ENCODE measurements at places on chromosomes 12 and 14.

GRCh38 chr14:36028218-36028617 is 148.3 kb downstream of the PTCSC3 start:
- DNase-seq: no peak

DNA sequence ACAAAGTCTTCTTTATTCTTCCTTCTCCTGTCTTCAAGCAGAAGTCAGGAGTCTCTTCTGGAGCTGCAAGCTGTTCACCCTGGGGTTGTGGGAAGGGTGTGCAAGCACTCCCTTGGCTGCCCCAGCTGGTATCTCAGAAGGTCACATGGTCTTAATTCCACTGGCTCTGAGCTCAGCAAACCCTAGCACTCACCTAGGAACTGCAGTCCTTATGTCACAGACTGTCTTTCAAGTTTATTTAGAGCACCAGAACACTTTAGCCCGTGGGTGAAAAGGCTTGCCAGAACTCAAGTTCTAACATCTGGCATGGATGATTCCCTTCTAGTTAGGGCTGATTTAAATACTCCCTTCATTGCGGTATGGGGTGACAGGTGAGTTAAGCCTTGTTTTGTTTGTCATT is 379.0 kb downstream of the CCER1 start:
- DNase-seq: no peak

- no peak for DNase-seq
Observed at GRCh38 chr12:107318556-107318805, 225.1 kb upstream of the CRY1 start.

DNA sequence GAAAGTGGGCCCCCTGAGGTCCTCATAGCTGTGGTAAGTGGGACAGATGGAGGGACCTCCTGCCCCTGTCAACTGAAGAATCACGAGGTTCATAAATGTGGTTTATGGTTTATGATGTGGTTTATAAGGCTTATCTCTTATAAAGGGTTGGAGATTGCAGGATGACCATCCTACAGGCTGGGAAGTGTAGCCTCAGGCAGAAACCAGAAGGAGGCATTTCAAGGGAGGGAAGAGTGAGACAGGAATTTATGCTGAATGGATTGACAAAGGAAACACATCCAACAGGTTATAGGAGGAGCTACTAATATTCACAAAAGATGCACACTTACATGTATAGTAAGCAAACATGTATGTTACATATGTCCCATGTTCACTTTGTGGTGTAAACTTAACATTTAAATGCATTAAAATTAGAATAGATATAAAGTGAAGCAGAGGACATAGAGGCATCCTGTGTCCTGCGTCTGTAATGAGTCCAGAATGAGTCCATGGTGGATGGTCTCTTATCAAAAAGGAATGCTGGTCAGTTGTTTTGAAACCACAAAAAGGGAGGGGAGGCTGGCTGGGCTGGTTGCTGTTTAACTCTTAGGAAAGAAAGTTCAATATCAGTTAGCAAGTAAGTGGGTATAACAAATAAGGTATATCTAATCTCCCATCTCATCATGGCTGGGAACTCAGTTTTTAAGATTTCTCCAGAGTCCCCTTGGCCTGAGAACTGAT is 149.0 kb upstream of the RMST start:
- no peak for DNase-seq

DNA sequence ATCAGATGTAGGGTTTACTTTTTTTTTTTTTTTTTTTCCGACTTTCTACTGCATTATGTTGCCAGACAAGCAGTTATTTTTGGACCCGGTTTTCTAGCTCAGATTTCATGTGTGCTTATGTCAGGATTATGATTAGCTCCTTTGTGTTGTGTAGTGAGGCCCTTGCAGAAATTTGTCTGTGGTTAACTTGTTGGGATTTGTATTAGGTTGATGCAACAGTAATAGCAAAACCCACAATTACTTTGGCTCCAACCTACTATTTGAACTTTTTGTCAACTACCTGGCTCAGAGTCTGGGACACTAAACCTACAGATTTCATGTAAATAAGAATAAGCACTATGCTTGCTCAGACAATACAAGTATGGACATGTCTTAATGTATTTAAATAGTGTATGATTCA is 44.1 kb upstream of the KCNJ8 start:
- no peak for DNase-seq

DNA sequence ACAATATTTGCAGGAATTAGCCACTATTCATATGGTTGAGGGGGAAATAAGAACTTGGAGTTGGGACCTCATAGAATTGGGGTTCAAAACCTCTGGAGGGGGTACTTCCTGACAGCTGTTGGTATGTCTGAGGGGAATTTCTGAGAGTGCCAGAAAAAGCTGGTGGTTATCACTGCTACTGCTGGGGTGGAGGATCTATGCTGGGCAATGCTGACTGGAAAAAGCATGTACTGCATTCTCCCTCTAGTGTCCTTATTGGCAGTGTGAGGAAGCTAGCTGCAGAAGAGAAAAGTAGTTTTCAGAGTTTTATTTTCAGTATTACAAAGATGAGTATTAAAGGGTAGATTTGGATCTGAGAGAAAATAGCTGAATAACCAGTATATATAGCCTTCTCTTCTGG is 88.8 kb downstream of the FUT8 start:
- DNase-seq: no peak

DNA sequence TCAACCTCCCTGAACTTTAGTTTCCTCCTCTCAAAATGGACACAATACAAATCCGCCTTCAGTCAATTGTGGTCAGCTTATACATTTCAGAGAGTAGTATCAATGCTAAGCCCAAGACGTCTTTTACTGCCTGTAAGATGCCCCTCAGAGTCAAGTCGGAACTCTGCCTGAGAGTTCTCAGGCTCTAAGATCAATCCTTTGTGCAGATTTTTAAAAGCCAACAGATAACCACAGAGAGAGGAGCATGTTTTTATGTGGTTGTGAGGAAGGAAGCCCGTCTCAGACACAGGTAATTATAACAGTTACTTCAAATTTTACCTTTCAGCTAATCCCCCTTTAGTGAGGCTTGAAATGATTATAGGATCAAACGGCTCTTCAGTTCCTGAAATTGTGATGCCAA is 91.6 kb downstream of the HELB start:
- no peak for DNase-seq

DNA sequence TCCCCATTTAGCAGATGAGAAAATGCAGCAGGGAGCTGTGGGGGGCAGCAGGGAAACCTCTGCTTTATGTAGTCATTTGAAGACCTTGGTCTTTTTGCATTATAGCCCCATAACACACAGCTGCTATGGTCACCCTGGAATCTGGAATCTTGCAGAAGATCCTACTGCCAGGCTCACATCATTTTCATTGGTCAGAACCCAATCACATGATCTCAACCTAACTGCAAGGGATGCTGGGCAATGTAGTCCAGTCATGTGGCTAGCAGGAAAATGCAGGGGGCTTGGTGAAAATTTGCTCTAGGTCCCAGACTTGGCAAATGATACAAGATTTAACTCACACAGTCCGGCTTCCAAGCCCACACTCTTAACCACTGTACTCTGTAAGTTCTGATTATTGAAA is 1028.7 kb downstream of the AACS start:
- no peak for DNase-seq

DNA sequence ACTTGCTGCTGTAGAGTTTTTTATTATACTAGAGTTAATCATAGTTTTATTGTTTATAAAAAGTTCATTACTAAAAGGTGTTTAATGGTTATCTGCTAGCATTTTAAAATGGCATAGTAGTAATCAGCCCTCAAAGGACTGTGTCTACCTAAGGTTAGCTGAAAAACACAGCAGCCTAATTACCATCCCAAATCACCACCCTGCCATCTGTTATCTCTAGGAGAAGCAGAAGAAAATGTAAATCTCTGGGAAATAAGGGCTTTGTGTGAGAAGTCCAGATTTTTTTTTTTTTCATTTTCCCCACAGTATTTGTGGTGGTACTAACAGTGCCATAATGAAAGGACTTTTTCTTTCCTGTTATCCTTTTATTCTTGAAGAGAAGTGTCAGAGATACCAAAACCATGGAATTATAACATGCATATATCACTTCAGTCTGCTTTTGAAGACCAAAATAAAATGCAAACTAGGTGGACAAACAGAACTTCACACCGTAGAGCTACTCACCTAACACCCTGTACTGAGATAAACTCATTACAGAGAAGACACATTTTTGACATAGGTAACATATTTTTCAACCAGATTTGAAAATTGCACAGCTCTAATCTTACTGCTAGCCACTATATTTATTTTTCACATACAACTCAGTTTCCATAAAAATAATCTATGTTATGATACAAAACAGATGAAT is 876.2 kb downstream of the C12orf50 start:
- no peak for DNase-seq

GRCh38 chr12:121388421-121388981 is 11.4 kb upstream of the RNF34 start:
- no peak for DNase-seq

- DNase-seq: no peak
Observed at GRCh38 chr14:87059060-87059839, 933.7 kb downstream of the GALC start.

GRCh38 chr12:795305-795704 is 42.9 kb downstream of the WNK1 start:
- no peak for DNase-seq

DNA sequence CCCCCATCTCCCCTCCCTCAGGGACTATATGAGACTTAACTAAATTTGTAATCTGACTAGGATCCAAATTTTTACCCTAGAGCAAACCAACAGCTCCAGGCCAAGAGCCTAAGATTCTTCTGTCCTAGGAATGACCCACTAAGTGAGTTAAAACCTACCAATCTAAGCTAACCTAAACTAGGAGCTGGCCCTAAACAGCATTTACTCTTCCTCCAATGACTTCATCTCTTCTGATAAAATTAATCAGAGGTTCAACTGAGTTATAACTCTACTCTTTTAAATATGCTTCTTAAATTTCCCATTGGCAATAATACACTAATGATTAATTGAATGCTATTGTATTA is 39.9 kb upstream of the TMPO start:
- no peak for DNase-seq

- peak; percentile 13 for DNase-seq
Observed at GRCh38 chr12:102948941-102949352, 8.5 kb upstream of the ASCL1 start.

DNA sequence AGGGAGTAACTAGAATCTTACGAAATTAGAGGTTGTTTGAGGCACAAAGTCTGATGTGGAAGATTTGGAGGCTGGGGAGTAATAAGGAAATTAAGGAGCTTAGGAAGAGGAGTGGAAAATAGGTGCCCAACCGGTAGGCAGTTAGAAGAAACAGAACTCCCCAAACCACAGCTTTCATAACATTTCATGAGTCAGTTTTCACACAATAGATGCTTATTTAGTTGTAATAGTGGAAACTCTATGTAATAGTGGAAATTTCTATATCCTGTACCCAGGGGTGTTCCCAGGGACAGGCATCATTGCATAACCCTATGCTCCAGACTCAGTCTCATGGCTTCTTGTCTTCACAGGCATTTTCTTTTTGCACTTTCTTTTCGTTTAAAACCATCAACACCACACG is 8.3 kb downstream of the C3AR1 start:
- DNase-seq: no peak

DNA sequence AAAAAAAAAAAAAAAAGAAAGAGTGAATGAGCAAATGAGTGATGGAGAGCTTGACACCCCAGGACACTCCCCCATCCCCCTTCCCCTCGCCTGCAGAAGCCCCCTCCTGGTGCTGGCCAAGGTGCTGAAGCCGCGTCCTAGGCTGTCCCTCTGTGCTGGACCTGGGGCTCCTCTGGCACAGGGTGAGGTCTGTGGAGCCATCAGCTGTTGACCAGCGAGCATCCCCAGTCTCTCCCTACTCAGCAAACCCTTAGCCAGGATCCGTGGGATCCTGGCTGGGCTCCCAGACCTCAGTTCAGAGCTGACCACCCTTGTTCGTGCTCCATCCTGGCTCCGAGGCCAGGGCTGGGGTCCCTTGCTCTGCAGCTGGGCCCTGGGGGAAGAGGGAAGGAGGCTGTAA is 5.4 kb upstream of the KIF26A start:
- no peak for DNase-seq

- DNase-seq: no peak
Observed at GRCh38 chr14:58717813-58718212, 80.1 kb downstream of the DACT1 start.

DNA sequence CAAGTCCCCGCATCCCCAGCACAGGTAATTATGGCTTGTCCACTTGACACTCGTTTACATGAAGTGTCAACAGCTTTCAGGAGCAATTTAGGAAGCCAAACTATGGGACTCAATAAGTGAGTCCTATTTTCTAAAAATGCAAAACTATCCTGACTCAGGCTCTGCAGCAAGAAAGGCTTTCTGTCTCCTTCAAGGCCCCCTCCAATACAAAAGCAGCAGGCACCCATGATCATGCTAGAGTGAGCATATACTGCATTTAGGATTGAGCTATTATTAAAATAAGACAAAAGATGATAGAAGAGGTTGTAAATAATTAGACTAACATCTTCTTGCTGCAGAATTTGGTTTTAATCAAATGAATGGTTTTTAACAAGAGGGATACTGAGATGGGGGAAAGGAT is 3.2 kb downstream of the SIX6 start:
- DNase-seq: no peak

DNA sequence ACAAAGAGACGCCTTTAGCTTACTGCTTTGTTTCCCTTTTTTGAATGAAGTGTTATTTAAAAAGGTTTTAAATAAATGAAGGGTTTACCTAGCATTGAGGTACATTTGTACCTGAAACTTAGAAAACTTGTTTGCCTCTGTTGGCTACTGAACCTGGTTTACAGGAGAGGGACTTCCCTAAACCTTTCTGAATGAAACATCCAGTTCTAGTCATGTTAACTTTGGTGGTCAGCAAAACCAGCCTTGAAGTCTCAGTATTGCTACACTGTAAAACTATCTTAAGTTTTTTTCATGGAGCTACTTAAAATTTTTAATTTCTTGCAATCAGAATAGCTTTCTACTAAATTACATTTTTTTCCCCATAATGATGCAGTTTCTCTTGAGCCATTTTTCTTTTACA is 38.2 kb downstream of the RASSF8 start:
- no peak for DNase-seq

DNA sequence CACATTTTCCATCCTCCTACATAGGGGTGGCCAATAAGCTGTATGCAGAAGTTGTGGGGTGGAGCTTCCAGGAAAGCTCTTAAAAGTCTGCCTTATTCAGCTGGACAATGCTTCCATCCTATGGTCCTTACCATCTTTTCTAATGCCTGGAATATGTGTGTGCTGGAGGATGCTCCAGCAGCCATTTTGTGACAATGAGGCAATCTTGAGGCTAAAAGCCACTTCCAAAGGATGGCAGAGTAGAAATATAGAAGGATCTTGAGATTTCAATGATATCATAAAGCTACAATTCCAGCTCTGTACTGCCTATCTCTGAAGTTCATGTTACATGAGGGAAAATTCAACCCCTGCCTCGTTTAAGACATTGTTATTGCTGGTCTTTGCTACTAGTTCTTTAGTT is 95.7 kb downstream of the APAF1 start:
- DNase-seq: no peak

All from stimulated activated CD8-positive, alpha-beta memory T cell treated with anti-CD3 and anti-CD28 coated beads, Interleukin-4, amount 100 ng/mL, for 1 hour (primary cell).